Stimulated activated naive CD4-positive, alpha-beta T cell (primary cell): ENCODE measurements at places on chromosomes 13 and 19.
A peak's percentile ranks its signal among the peaks of the same experiment; 100 is the strongest.

- no peak for DNase-seq
Observed at GRCh38 chr13:48110132-48110868, 15.4 kb upstream of the MED4 start.

DNA sequence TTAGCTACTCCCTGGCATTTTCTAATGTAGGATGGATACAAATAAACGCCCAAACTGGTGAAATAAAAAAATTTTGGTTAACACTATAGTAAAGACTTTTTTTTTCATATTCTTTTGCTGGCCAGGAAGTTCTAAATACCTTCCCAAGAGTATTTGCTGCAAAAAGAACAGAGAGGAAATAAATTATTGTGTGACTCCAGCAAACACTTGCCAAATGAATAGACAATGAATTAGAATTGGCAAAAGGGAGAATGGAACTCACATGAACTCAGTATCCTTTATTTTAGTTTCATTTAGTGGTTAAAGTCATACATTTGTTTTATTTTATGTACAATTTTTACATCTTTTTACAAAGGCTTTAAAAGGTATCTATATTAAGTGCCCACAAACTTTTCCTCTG is 58.1 kb downstream of the LACC1 start:
- no peak for DNase-seq

- no peak for DNase-seq
Observed at GRCh38 chr13:28641600-28641926, 17.4 kb upstream of the POMP start.

GRCh38 chr13:67961331-67961730 is 731.2 kb upstream of the PCDH9 start:
- DNase-seq = no peak

DNA sequence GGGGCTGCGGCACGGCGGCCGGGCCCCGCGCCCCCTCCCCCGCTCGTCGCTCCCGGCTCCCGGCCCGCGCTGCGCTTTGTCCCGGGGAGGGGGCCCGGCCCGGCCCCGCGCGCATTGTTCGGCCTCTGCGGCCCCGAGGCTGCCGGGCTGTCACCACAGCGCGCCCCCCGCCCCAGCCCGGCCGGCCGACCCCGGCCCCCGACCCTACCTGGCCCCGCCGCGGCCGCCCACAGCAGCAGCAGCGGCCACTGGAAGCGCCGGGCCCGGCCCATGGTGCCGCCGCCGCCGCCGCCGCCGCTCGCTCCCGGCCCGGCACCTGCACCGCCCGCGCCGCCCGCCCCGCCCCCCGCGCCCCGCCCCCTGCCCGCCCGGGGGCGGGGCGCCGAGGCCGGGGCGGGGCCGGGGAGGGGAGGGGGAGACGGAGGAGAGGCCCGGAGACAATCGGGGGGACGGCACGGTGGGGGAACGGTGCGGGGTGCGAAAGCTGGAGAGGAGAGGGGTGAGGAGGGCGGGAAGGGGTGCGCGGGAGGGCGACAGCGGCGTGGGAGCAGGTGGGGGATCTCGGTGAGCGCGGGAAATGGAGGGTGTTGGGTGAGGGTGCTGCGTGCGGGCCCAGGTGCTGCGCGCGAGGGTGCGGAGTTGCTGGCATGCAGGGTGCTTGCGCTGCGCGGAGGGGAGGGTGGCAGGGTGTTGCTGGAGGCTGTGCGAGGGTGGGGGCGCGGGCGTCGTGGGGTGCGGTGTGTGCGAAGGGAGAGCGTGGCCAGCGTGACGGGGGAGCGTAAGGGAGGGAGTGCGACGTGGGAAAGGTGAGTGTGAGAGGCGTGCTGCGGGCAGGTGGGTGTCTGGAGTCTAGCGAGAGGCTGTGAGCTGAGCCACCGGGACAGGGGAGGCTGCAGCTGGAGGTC is at the start of gene CADM4:
TSS of gene CADM4 (minus strand) at position 332 of the 905 bp plus-strand sequence. CDS start at position 272, 60 bp downstream.
- peak; percentile 59 for DNase-seq

DNA sequence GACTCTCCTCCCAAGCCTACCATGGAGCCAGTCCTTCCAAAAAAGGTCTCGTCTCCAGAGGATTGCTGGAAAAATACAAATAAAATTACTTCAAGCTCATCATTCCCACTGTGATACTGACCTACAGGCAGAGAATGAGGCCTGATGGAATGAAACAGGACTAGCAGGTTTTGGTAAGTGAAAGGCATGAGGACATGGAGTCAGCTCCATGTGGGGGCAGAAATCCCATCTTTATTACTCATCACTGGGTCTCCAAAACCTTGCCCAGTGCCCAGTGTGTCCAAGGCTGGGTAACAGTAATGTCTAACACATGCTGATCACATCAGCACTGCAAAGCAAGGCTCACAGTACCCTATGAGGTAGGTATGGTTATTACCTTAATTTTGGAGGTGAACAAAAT is 235.4 kb downstream of the DNAJC15 start:
- DNase-seq = no peak

DNA sequence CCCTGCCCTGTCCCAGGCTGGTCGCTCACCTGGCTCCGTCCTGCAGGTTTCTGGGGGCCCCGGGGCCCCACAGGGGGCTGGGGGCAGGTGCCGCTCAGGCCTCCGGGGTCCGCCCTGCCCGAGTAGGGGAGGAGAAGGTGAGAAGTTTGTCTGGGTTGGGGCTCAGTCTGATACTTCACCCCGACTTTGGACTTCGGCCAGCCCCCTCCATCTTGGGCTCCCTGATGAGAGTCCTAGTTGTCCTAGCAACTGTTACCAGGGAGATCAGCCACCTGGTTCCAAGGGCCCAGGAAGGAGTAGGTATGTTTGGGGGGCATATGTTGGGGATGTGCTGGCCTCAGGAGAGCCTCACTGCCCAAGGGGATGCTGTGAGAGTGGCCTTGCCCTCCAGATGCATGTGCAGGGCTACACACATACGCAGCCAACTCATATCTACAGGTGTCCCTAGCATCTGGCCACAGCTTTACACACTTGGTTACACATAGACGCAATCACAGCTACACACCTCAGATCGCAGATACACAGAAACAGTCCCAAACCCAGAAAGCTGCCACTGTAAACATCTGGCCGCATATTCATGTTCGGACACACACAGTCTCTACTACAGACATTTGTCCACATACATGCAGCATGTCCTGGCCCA is 3.4 kb downstream of the NUMBL start:
- DNase-seq = no peak

GRCh38 chr13:73571376-73571775 is 512.6 kb downstream of the KLF5 start:
- DNase-seq = no peak

- DNase-seq = no peak
Observed at GRCh38 chr13:95113601-95114000, 187.7 kb downstream of the ABCC4 start.

GRCh38 chr13:21060338-21061028 is 903 bp downstream of the LATS2 start:
- DNase-seq = no peak

DNA sequence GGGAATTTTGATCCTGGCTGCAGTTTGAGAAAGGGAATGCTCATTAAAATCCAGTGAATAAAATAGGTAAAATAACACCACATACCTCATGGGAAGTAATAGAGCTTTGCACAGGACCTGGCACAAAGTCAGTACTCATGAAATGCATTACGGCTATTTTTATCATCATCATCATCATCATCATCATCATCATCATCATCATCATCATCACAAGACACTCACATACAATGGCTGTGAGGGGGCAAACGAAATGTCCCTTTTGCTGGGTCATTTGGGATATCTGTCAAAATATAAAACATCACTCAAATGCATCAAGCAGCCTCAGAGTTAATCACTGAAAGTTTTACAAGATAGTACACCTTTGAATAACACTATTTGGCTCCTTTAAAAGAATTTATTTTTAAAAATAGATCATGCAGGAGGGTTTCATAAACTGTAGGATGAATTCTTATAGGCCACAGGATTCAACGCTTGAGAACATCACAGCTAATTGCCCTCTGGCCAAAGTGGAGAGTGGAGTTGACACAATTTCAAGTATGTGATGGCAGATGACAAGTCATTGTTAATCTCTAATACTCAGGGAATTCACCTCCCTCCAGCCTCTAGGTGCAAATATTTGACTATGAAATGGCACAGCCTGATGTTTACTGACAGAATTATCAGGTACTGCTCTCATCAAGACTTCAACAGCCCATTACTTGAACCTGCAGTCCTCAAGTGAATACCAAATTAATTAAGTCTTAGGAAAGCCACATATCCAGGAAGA is 14.2 kb upstream of the ZNF599 start:
- no peak for DNase-seq

- DNase-seq = peak; percentile 88
Observed at GRCh38 chr19:6862673-6863078, 24.7 kb upstream of the ADGRE1 start.

- no peak for DNase-seq
Observed at GRCh38 chr13:22497991-22498780, 682.6 kb upstream of the SGCG start.

- no peak for DNase-seq
Observed at GRCh38 chr19:44575116-44575700, 38.2 kb upstream of the IGSF23 start.

- DNase-seq = peak; percentile 38
Observed at GRCh38 chr19:46766569-46767317, 20.5 kb upstream of the STRN4 start.

- DNase-seq = peak; percentile 56
Observed at GRCh38 chr19:10553943-10554381, 10.3 kb downstream of the ATG4D start.

GRCh38 chr19:39595950-39596349 is 6.4 kb upstream of the LGALS13 start:
- no peak for DNase-seq

- no peak for DNase-seq
Observed at GRCh38 chr13:48890391-48890790, 85.3 kb upstream of the FNDC3A start.

DNA sequence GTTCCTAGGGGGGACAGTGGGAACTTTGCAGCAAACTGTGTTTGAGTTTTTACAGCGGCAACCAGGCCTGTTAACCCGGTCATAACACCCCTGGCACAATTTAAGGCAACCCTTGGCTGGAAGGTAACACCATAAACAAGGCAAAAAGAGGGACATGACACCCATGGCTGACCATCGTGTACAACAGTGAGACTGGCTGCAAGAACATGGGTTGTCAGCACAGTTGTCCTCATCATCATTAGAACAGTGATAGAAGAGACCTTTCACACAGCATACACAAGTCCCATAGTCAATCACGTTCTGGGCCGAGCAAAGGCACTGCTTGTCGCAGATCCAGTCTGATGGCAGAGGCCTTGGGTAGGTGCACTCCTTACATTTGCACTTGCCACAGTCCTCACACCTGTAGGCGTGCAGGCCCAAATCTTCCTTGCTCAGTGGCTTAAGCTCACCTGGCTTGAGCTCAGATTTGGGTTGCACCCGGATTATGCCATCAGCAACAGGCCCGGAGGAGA is 4.1 kb downstream of the SPRY2 start:
- no peak for DNase-seq

GRCh38 chr19:13095393-13095784 is 7.3 kb downstream of the LYL1 start:
- DNase-seq = no peak

- DNase-seq = no peak
Observed at GRCh38 chr13:97710797-97711196, 242.7 kb upstream of the IPO5 start.

GRCh38 chr13:111654531-111654930 is 334.1 kb downstream of the TEX29 start:
- DNase-seq = no peak

- DNase-seq = no peak
Observed at GRCh38 chr19:52533901-52534300, 6.4 kb downstream of the ZNF808 start.

DNA sequence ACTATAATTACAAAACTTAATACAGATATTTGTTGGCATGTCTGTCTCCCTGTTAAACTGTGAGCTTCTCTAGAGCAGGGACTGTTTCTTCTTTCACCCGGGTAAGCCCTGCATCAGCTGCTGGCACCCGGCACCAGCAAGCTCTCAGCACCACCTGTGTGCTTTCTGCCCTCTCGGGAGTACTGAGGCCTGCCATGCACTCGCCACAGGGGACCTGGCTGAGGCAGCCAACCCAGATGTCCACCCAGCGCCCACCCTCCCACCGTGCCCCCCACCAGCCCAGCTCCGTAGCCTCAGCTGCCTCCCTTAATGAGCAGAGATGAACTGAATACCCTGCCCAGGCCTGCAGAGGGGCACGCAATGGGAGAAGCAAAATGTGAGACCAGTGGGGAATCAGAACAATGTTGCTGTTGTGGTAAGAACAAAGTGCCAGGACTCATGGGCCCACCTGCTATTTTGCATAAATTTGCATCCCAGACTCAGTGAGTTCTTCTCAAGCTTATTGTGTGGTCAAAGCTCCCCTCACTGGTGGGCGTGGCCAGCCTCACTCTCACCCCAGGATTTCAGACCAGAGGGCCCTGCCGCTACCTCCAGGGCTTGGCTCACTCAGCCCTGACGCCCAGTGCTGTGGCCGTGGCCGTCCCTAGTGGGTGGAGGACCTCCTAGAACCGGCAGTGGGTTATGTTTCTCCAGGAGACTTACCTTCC is 14.6 kb upstream of the SERPINE3 start:
- DNase-seq = no peak

DNA sequence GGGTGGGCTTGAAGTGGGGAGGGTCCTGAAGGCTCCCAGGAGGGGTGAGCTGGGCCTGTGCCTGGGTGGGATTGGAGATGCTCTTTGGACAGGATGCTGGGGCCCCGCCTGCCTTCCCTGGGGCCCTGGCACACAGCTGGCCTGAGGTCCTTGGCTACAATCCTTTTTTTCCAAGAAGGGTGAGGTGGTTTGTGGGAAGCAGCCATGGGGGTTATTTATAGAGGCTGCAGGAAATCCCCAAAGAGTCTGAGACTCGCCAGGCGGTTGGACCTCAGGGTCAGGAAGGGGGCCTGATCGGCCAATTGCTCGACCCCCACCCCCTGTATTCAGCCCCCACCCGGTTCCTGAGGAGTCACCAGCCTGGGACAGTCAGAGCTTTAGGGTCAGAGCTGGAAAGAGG is 10.0 kb downstream of the GTPBP3 start:
- no peak for DNase-seq

GRCh38 chr13:47184321-47184720 is 287.5 kb upstream of the HTR2A start:
- DNase-seq = no peak

DNA sequence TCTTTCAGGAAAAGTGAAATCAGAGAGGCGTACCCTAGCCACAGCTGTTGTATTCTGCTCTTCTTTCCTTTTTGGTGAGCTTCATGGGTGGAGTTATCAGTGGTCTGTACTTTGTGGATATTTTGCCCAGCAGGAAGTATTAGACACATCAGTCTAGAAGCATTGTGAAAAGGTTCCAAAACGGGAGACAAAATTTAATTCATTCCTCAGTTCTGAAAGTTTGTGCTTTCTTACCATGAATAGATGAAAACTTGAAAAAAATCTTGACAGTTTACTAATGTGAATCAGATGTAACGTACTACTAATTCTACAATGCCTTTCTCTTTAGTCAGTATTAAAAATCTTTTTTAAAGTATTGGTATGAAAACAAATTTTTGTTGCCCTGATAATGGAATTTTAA is 116.8 kb downstream of the DNAJC3 start:
- no peak for DNase-seq

DNA sequence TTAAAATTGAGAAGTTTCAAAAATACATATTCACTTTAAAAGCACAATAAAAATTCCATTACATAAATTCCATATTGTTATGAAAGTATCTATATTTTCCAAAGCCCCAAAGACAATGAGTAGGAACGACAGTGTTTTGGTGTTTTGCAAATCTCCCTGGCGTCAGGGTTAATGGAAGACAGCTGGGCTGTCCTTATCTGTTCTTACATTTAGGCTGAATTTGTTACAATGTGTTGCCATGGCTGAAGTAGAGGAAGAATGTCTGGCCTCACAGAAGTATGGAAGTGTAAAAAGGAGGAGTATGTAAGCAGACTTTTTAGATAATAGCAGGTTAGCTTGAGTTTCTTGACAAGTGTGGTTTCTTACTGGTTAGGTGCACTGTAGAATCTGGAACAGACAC is 124.4 kb upstream of the SPATA13 start:
- no peak for DNase-seq

GRCh38 chr19:17081672-17082630 is 6.4 kb downstream of the MYO9B start:
- no peak for DNase-seq
